Left colon (tissue), 2 donors: ENCODE measurements at places on chromosomes 1 and 21. TPM values are rescaled to one million over a fixed set of nuclear protein-coding genes. Genes with fewer than 3 reads are reported as not detected.

Gene CFHR1
- not detected for total RNA-seq

Gene FCGR3A
- 11.7 TPM for total RNA-seq

Gene ERVH48-1
- total RNA-seq: not detected

Gene CAMK1G
- 0.17 TPM for total RNA-seq

Gene TMPRSS15
- total RNA-seq: not detected

Gene NHLH2
- total RNA-seq: not detected

GRCh38 chr1:64624808-64625207 lies 120.1 kb upstream of the RAVER2 start:
- no peak for DNase-seq

DNA sequence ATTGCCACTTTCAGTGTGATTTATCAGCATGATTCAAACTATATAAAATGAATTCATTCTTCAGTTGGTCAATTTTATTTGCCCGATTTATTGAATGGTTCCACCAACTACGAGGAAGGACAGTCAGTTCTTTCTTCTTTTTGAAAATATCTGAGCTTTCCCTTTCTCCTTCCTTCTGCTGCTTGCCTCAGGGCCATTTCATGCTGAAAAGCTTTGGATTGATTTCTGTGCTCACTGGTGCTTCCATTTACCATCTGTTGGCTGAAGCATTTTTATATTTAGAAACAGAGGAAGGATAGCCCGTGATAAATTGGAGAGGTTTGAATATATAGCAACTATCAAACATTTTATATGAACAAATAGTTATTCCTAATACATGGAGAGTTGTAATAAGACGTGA lies 68.9 kb upstream of the ADAMTS5 start:
- no peak for DNase-seq

GRCh38 chr1:28097100-28097472 lies 8.7 kb upstream of the EYA3 start:
- DNase-seq: no peak

GRCh38 chr1:41492341-41492848 lies 7.9 kb upstream of the EDN2 start:
- peak; percentile 53 for DNase-seq

- no peak for DNase-seq
Observed at GRCh38 chr1:59015708-59016107, 231.9 kb upstream of the JUN start.

DNA sequence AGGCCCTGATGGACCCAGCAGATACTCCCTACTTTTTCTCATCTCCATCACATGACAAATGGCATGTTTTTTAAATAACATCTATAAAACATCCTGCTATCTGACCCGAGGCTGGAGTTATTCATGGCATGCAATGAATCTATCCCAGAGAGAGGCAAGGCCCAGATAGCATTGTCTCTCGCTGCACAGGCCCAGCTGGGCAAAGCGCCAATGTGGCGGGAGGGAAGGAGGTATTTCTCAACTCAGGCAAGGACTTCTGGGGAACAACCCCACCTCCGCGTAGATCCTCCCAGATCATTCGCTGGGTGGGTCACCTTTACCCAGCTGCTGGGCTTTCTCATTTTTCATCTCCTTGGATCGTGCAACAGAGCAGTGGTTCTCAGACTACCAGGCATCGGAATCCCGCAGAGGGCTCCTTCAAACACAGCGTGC lies 59.8 kb downstream of the ERG start:
- no peak for DNase-seq

GRCh38 chr1:94154989-94155388 lies 34.0 kb upstream of the ABCA4 start:
- DNase-seq: no peak

GRCh38 chr1:192580351-192580962 lies 4.9 kb downstream of the RGS1 start:
- no peak for DNase-seq

DNA sequence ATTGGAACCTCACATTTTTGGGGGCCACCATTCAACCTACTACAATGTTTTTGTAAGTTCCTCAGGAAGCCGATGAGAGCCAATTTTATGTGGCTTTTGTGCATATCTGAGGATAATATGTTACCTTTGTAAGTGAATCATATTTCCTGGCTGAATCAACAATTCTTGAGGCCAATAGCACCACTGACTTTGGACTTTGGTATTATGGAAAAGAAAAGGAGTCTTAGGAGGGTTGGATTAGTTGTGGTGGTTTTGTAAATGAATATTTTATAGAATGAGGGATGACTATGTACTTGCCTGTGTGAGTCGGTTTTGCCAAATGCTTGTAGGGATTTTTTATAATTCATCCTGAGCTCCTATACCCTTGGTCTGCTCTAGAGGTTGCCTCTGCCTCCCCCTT lies 181.5 kb upstream of the HMGB4 start:
- DNase-seq: no peak

DNA sequence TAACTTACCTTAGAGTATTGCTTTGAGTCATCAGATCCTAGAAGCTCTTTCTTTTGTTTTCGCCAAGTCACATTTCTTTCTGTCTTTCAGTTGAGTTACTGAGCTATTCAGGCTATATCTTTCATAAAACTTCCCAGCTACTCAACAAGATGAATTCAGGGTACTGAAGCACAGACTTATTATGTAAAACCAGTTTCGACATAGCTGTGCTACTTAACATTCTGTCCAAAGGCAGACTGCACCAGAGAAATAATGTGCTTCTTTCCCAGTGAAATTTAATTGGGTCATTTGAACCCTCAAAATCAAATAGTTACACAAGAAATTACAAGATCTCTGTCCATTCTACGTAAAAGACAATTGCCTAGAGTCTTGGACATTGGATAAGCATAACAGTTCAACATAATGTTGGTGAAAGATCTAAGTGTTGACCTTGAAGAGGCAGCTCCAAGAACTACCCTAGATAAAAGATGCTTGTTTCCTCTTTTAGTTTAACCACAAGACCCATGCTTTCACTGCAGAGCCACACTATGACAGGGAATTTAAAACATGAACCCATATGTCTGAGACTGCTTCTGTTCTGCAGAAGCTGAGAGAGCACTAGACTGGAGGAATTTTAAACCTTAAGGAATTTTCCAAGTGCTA lies 163.2 kb downstream of the LRRC40 start:
- DNase-seq: no peak

DNA sequence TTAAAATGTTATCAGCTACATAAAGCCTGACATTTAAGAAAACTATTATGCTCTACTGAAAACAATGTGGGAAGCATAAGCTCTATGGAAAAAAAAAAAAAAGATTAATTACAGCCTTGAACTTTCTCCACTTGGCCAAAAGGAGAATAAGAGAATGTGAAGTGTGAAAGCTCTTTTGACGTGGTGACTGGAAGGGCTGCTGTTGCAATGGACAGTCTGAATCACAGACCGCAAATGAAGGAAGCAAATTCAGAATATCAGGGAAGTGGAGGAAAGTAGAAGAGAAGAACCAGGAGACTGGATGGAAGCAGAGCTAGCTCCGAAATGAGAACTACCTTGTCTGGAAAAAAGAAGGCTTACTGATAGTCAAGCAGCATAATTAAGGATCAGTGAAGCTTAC lies 106.8 kb downstream of the AK5 start:
- DNase-seq: no peak
